ENCODE measurements at places on chromosomes 7 and 10. TPM values are rescaled to one million over a fixed set of nuclear protein-coding genes. Genes with fewer than 3 reads are reported as not detected.

GRCh38 chr10:104424719-104425118 is 71.1 kb downstream of the CFAP58 start:
- no peaks in the 10 kb centered on the region for H3K27me3 ChIP-seq
- no peak overlapping the region for H3K27ac ChIP-seq
- H3K4me3 ChIP-seq = no peak overlapping the region
- DNase-seq = no peak
- no peaks in the 10 kb centered on the region for H3K4me1 ChIP-seq

Gene TMEM130
- not detected for total RNA-seq

Gene MRLN
- total RNA-seq = 119 TPM

DNA sequence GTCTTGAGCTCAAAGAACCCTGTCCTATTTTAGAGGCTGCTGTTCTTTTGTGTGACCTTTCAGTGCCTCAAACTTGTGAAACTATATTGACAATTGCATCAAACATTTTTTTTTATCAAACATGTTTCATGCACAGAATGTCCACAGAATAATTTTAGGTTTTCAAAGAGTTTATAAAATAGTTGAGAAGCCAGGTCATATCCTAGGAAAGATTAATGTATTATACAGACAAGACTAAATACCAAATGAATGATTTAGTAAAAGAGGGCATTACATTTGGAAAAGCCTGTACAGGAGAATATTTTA is 67.0 kb downstream of the CDK6 start:
- H3K36me3 ChIP-seq = no peaks in the 10 kb centered on the region
- H3K27me3 ChIP-seq = no peaks in the 10 kb centered on the region
- no peak for DNase-seq
- H3K27ac ChIP-seq = no peak overlapping the region
- H3K4me3 ChIP-seq = no peak overlapping the region
- no peaks in the 10 kb centered on the region for H3K4me1 ChIP-seq

- no peaks in the 10 kb centered on the region for H3K36me3 ChIP-seq
- H3K4me3 ChIP-seq = no peak overlapping the region
- H3K27ac ChIP-seq = no peak overlapping the region
- H3K27me3 ChIP-seq = no peaks in the 10 kb centered on the region
- no peak for DNase-seq
Measured at GRCh38 chr10:128870830-128871597, 596.0 kb upstream of the MGMT start.

DNA sequence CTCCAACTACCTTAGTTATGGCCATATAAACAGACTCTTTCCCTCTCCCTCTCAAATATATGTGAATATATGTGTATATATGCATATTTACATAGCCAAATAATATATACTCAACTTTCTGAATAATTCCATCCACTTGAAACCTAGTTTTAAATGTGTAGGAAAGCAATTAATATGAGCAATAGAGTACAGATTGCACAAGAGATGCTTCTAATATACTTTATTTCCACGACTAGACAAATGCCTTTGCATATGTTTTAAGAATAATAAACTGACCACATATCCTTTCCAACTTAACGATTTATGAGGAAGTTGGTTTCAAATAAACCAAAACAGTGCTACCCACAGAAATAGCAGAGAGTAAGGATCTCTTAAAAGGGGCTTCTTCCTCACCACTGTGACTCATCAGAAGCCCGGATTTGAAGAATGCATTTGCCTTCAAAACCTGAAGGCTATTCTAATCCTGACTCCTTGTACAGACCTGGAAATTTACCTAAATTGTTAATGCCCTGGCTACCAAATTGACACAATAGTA is 266.3 kb downstream of the AHR start:
- no peak overlapping the region for H3K4me3 ChIP-seq
- DNase-seq = no peak
- H3K27ac ChIP-seq = no peak overlapping the region
- no peaks in the 10 kb centered on the region for H3K36me3 ChIP-seq
- no peaks in the 10 kb centered on the region for H3K4me1 ChIP-seq
- no peaks in the 10 kb centered on the region for H3K27me3 ChIP-seq

Gene ADAM12
- total RNA-seq = 0.24 TPM

Gene SLC39A12
- not detected for total RNA-seq

GRCh38 chr7:94355454-94355853 is 39.2 kb upstream of the COL1A2 start:
- H3K4me3 ChIP-seq = no peak overlapping the region
- H3K27ac ChIP-seq = no peak overlapping the region
- no peak for DNase-seq
- no peaks in the 10 kb centered on the region for H3K4me1 ChIP-seq
- H3K36me3 ChIP-seq = no peaks in the 10 kb centered on the region

GRCh38 chr7:151247611-151248345 is 716 bp downstream of the SMARCD3 start:
- DNase-seq = no peak
- no peaks in the 10 kb centered on the region for H3K27me3 ChIP-seq
- peak overlapping the region; percentile 100 for H3K27ac ChIP-seq
- peaks cover 57% of the 10 kb centered on the region for H3K4me1 ChIP-seq

GRCh38 chr7:149722356-149722957 is 50.9 kb downstream of the ZNF467 start:
- H3K27me3 ChIP-seq = no peaks in the 10 kb centered on the region
- H3K4me3 ChIP-seq = no peak overlapping the region

Gene CYP26C1
- 0.06 TPM for total RNA-seq

GRCh38 chr10:119395280-119396007 is 147.1 kb downstream of the RGS10 start:
- H3K27ac ChIP-seq = peak overlapping the region; percentile 50
- no peaks in the 10 kb centered on the region for H3K36me3 ChIP-seq
- no peaks in the 10 kb centered on the region for H3K27me3 ChIP-seq
- DNase-seq = peak; percentile 81

Gene NUTM2A
- 1.0 TPM for total RNA-seq

Gene WNT8B
- not detected for total RNA-seq

Measured in psoas muscle (tissue), 8 donors.